Glutamatergic neuron (in vitro differentiated cells): ENCODE measurements at places on chromosomes 5 and 9. TPM values are rescaled to one million over a fixed set of nuclear protein-coding genes. Genes with fewer than 3 reads are reported as not detected.

DNA sequence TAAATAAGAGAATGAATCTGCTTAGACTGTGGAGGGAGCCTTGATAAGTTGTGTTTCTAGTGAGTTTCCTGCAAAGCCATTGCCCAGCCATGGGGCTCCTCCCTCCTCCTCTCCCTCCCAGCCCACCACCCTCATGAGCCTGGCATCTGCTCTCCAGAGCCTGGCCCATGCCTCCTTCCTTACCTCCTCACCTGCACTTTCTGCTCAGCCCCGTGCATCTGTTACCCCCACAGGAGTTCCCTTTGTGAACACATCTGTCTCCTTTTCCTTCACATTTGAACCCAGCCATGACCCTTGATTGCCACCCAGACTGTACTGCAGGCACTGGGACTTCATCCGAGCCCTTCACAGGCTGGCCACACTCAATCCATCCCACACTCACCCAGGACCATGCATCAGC, 395.6 kb downstream of the IRX2 start:
- DNase-seq, result no peak

DNA sequence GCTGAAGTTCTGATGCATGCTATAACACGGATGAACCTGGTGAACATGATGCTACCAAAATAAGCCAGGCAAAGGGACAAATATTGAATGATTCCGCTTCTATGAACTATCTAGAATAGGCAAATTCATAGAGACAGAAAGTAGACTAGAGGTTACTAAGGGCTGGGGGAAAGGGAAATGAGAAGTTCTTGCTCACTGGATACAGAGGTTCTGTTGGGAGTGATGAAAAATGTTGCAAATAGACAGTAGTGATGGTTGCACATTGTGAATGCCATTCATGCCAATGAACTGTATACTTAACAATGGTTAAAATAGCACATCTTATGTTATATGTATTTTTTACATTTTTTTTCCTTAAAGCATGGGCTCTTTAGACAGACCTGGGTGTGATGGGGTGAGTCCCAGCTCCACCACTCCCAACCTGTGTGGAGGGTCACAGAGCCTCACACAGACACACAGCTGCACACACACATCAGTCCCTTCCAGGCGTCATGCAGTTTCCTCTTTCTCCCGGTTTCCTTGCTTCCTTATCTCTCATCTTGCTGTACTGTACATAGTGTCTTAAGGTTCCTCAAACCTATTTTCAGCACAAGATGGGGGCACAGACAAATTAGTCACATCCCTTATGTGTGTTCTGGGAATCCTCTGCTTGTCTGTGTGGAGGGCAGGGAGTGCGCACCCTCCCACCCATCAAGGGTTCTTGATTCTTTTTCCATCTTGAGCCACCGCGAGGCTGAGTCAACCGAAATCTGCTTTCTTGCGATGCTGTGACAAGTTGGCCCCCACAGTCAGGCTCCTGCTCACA, 192.9 kb downstream of the CRB2 start:
- DNase-seq, result no peak

- peak; percentile 61 for DNase-seq
Measured at GRCh38 chr9:111036429-111036789, 1.9 kb downstream of the LPAR1 start.

RNF183 gene
- total RNA-seq, result not detected
